ENCODE measurements at places on chromosomes 5 and 9. TPM values are rescaled to one million over a fixed set of nuclear protein-coding genes. Genes with fewer than 3 reads are reported as not detected.

DMRTA1 gene
- total RNA-seq = 1.1 TPM

RNF44 gene
- total RNA-seq = 47.4 TPM

PDCD1LG2 gene
- total RNA-seq = 0.34 TPM

FOXD4L5 gene
- total RNA-seq = 0.10 TPM

IL31RA gene
- 1.8 TPM for total RNA-seq

FRMPD1 gene
- 0.02 TPM for total RNA-seq

NFIL3 gene
- 13.7 TPM for total RNA-seq

MRPS30 gene
- 40.6 TPM for total RNA-seq

ANXA2R gene
- total RNA-seq = 2.5 TPM

IL7R gene
- total RNA-seq = 1.0 TPM

STK32A gene
- total RNA-seq = 0.33 TPM

TMEM171 gene
- total RNA-seq = 6.3 TPM

ZMYND19 gene
- 55.6 TPM for total RNA-seq

TLX3 gene
- total RNA-seq = not detected

PCYOX1L gene
- 2.9 TPM for total RNA-seq

PLAC8L1 gene
- total RNA-seq = 0.49 TPM

RNF183 gene
- total RNA-seq = not detected

PCDHA6 gene
- total RNA-seq = not detected

DAB2IP gene
- total RNA-seq = 14.0 TPM

PTGES gene
- 100 TPM for total RNA-seq

GFM2 gene
- total RNA-seq = 30.3 TPM

EGFL7 gene
- 60.0 TPM for total RNA-seq

ECM2 gene
- total RNA-seq = 0.12 TPM

SPATA31A6 gene
- total RNA-seq = not detected

MEIKIN gene
- total RNA-seq = not detected

ARHGEF39 gene
- total RNA-seq = 18.4 TPM

FABP6 gene
- total RNA-seq = 0.97 TPM

RNF130 gene
- 32.2 TPM for total RNA-seq

TMEM215 gene
- total RNA-seq = not detected

PDLIM4 gene
- total RNA-seq = not detected

CBY3 gene
- not detected for total RNA-seq

SHLD3 gene
- 2.8 TPM for total RNA-seq

PCDHB12 gene
- 0.02 TPM for total RNA-seq

ITGA1 gene
- 1.6 TPM for total RNA-seq

SPTAN1 gene
- 130 TPM for total RNA-seq

CATSPER3 gene
- 0.49 TPM for total RNA-seq

TAF11L10 gene
- total RNA-seq = not detected

GABRG2 gene
- total RNA-seq = not detected

TLR4 gene
- 0.08 TPM for total RNA-seq

HAPLN1 gene
- total RNA-seq = not detected

MARCHF11 gene
- total RNA-seq = not detected

CEP120 gene
- 14.2 TPM for total RNA-seq

PPP1R26 gene
- total RNA-seq = 19.0 TPM

RMRP gene
- 45.5 TPM for total RNA-seq

SOX30 gene
- 0.05 TPM for total RNA-seq

SLIT3 gene
- total RNA-seq = 21.9 TPM

GRXCR2 gene
- total RNA-seq = not detected

JMY gene
- 2.9 TPM for total RNA-seq

HRCT1 gene
- total RNA-seq = 0.14 TPM

LCP2 gene
- total RNA-seq = not detected

TUSC1 gene
- total RNA-seq = 6.8 TPM

TIMD4 gene
- 0.72 TPM for total RNA-seq

CLIC3 gene
- 2.4 TPM for total RNA-seq

Measured in A549 treated with DMSO at 1 μM for 4 hours (cell line).